Amygdala (tissue), 56 donors: ENCODE measurements at places on chromosomes 13 and 19.

DNA sequence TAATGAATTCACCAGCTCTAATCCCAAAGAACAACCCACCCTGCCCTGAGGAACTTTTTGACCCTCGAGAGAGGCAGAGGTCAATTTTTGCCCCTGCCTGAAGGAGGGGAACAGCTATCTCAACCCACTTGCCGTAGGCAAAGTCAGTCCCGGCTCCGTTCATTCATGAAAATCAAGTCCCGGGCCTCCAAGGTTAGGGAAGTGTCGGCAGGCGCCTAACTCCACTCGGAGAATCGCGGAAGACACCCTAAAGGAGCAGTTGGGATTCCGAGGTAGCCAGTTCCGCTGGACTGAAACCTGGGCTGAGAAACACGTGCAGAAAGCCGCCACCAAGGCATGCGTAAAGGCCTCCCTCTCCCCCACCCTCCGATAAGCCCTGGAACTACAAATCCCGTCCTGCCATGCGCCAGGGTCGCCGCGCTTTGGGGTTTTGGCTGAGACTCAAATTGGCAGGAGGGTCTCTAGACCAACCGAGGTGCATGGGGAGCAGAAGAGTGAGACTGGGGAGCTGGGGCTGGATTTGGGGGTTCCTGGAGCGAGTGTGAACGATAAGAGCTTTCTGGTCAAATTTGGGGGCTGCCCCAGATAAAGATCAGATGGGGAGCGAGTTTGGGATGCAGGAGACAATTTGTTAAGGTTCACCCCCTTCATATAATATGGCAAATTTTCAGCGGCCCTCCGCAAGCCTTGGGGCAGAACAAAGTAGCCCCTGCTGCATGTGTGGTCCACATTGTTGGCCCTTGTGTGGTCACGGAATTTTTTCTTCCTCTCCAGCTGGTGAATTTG, at the start of gene TNPO2:
TSS of gene TNPO2 (minus strand) at position 292 of the 786 bp plus-strand sequence. CDS start 2,955 bp downstream, outside the sequence.
- DNase-seq, result no peak

DNA sequence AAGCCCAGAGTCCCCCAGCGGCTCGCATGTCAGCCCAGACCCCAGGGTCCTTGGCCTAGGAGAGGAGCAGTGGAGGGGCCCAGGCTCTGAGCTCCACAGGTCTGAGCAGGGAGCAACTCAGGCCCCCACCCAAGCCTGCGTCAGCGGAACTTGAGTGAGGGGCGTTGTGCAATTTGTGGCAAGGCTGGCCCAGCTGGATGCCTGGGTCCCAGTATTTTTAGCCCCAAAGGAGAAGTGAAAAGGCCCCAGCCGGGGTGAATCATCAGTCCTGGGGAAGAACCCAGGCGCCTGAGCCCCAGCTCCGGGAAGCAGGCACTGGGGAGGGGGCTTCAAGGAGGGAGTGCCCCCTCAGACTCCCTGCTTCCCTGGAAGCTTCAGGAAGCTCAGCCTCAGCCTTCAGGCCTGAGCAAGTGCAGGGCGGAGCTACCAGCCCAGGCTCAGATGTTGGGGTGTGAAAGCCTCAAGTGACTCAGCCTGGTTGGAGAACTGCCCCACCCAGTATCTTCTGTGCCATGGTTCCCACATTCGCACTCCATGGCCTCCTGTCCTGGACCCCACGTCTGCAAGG, 7.2 kb downstream of the MED29 start:
- peak; percentile 24 for DNase-seq

GRCh38 chr19:5078666-5079065, 109.8 kb downstream of the KDM4B start:
- DNase-seq, result peak; percentile 31

DNA sequence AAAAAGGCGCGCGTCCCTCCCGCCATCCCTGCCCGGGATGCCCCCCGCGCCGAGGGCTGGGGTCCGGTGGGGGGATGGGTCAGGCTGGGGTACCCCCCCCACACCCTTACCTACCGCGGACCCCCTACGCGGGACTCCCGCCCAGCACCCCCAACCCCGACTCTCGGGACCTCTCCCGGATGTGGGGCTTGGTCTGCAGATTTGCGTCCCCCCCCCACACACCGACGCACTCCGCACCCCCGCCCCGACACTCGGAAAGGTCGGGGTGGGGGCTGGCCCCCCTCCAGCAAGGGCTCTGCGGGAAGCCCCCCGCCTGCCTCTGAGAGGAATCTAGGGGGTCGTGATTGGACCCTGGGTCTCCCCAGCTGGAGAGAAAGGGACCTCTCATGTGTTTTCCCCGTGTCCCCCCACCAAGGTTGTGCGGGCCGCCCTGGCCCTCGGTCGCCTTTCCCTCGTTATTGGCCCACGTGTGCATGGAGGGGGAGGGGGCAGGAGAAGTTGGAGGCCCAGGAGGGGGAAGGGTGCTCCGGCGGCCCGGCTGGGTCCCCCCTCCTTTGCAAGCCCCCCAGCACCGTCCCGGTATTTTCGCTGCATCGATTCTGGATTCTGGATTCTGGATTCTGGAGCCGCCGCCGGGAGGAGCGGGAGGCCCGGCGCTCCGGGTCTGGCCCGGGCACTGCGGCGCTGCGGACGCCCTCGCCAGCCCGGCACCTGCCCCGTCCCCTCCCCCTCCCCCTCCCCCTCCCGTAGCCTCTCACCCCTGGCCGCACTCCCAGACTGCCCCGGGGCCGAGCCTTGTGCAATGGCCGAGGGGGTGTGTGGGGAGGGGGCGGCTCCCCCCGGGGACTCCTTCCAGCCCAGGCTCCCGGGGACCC, 607 bp downstream of the NFIC start:
- DNase-seq, result no peak

GRCh38 chr13:104967836-104968630, 1567.4 kb downstream of the EFNB2 start:
- no peak for DNase-seq

DNA sequence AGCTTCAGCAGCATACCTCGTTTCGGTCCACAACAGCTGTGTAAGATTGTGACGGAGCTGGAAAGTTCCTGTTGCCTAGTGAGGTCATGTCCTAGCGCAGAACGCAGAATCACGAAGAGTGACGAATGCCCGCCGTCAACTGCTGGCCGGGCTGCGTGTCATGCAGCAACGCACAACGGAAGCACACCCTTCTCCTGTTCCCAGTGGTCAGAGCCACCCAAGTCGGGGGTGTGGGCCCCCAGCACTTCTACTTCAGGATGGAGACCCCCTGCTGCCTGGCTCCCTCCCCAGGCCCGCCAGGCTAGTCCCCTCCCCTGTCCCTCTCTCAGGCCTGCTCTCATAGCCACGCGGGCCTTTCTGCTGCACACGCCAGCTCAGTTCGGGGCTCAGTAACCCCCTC, 25.9 kb downstream of the C2CD4C start:
- no peak for DNase-seq

DNA sequence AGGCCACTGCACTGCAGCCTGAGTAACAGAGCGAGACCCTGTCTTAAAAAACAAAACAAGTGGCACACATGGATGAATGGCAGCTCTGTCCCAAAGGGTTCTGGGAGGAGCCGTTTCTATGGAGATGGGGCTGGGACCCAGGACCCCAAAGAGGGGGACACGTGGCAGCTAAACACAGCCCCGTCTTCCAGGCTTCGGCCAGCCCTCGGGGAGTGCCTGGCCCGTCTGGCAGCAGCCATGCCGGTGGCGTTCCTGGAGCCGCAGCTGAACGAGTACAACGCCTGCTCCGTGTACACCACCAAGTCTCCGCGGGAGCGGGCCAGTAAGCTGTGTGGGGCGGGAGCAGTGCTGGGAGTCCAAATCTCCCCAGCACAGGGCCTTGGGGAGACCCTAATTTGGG, 82.4 kb downstream of the RYR1 start:
- no peak for DNase-seq

DNA sequence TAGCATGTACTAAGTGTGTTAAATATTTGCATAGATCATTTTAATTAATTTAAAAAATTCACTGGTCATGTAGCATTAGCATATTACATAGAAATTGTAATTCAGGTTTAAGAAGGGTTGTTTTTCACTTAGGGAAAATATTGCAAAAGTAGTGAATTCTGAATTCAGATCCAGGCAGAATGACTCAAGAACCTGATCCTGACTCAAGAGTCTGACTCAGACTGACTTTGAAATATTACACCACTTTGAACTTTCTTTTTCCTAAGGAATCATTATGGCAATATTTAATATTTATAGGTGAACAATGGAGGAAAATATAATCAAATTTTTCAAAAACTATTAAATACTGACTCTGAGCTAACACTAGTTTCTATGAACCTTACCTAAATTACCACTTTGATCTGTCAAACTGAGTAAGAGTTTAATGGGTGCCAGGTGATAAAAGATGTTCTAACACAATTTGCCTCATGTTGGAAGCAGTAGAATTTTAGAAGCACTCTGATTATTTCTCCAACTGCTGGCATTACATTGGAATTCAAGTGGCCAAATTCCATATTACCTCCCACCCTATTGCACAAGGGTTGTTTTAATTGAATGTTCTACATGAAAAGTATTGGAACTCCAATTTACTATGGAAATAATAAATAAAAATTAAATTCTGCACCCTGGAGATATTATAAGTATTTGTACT, 261.6 kb downstream of the SLITRK1 start:
- no peak for DNase-seq

- peak; percentile 94 for DNase-seq
These were observed at the start of gene RPS5 for GRCh38 chr19:58386576-58387337. RPS5 (plus strand) TSS chr19:58387269; CDS start chr19:58388138, 869 bp downstream.

GRCh38 chr13:96216543-96216942, 126.6 kb downstream of the HS6ST3 start:
- no peak for DNase-seq

DNA sequence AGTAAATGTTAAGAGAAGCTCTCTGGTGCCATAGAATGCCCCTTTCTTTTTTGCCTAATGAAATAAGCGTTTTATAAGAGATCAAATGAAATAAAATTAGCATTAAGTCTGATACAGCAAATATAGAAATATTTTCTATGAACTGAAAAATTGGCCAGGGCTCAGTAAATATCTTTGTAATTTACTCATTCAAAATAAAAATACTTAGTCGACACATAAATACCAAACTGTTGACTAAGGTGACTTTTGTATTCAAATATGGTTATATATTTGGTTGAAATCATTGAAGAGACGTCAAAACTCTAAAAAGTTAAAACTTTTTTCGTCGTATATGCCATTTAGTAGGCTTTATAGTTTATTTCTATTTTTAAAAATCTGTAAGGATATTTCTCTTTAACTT, 25.6 kb downstream of the IPO5 start:
- DNase-seq, result no peak

DNA sequence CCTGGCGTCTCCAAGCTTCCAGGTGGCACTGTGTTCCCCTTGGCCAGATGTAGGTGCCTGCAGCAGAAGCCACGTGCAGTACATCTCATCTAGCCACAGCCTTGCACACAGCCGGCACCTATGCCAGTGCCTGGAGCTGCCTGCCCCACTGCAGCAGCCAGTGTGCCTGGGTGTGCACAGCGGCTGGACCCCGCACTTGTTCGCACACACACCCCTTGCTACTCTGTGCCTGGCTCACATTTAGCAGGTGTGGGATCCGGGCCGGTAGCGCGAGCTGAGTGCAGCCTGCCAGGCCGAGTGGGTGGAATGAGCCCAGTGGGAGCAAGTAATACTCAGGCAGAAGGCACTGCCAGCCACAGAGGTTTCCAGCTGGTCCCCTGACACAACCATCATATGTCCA, 26.9 kb upstream of the RBM26 start:
- DNase-seq, result no peak

GRCh38 chr13:109906976-109907375, 120.6 kb upstream of the IRS2 start:
- DNase-seq, result no peak

DNA sequence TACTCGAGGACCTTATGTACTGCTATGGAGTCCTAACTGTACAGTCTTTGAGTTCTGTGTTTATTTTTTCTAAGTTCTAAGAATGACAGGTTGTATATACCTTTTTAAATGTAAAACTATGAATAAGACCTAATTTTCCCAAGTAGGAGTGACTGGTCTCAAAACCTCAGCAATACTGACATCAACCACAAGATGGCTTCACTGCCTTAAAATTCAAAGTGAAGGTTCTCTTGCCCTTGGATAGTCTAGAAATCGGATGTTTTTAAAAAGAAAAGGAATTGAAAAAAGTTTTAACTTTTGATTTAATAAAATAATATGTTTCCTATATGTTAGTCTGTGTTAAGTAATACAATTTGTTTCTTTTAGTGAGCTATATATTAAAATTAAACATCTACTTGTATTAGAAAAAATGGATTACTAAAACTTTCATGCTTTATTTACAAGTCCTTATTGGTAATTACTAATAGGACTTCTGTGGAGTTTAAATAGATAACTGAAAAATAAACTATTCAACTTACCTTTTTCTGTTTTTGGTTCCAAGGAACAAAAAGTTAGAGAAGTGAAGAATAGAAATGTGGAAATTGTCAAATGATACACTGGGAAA, 52.0 kb downstream of the TDRD3 start:
- no peak for DNase-seq

DNA sequence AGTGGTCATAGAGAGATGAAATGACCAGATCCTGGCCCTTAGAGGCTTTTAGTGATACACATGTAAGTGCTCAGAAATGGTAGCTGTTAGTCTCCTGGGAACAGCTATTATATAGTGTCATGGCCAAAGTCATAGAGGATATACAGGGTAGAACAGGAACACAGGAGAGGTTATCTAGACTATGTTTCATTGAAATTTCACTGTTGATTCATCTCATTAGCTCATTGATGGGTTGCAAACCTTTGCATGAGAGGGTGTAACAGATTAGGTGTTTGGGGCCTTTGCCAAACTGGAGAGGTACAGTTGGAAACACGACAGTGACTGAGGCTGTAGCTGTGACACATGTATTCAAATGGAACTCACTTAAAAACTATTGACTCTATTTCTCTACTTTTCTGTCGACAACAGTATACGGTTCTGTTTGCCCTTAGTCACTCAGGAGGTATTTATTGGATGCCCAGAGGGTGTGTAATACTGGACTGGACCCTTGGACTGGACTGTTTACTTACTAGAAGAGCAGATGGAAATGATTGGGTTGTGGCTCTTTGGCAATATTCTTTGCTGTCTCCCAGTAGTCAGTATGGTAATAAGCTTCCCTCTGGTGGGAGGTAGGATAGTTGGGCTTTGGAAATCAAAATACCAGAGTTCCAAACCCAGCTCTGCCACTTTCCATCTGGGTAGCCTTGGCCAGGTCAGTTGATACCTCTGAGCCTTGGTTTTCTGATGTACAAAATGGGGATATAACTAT, 29.8 kb downstream of the ARHGAP35 start:
- no peak for DNase-seq

GRCh38 chr19:43462785-43463380, 2.5 kb downstream of the LYPD3 start:
- DNase-seq, result no peak
